GM04503 (cell line): ENCODE measurements at places on chromosomes 5 and 9.

- DNase-seq, result no peak
Observed at GRCh38 chr5:62256161-62257019, 49.6 kb upstream of the KIF2A start.

DNA sequence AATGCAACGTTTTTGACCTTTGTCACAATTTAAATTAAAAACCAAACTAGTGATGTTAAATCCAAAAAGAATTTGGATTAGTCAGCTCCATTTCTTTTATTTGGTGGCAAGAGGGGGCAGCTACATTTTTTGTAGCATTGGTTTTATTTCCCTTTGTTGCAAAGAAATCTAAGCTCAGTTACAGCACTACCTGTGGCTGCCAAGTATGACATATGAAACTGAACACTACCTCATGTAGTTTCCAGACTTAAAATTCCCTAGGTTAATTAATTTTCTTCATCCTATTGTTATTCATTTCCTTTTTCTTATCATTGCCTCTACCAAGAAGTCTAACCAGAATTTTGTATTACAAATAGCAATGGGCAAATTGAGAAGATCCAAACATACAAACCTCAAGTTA lies 393.5 kb downstream of the BRINP1 start:
- no peak for DNase-seq

- DNase-seq, result no peak
Observed at GRCh38 chr9:116605904-116606341, 81.2 kb upstream of the TRIM32 start.

- no peak for DNase-seq
Observed at GRCh38 chr9:134914501-134914834, 3.2 kb downstream of the FCN1 start.

DNA sequence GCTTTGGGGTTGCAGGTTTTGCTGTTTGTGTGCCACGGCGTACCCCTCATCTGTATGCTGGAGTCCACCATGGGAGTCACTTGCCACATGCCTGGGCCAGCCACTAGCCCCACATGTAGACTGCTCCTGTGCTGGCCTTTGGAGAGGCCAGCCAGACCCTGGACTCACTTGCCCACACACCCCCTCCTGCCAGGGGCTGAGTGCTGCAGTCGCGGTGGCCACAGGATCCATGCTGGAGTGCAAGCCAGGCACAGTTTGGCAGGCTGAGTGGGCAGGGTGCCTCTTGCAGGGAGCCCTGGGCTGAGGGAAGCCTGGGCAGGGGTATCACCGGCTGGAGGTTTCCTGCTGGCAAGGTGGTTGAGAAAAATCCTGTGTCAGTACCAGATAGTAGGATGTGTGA lies 25.6 kb upstream of the GCNT1 start:
- DNase-seq, result no peak

DNA sequence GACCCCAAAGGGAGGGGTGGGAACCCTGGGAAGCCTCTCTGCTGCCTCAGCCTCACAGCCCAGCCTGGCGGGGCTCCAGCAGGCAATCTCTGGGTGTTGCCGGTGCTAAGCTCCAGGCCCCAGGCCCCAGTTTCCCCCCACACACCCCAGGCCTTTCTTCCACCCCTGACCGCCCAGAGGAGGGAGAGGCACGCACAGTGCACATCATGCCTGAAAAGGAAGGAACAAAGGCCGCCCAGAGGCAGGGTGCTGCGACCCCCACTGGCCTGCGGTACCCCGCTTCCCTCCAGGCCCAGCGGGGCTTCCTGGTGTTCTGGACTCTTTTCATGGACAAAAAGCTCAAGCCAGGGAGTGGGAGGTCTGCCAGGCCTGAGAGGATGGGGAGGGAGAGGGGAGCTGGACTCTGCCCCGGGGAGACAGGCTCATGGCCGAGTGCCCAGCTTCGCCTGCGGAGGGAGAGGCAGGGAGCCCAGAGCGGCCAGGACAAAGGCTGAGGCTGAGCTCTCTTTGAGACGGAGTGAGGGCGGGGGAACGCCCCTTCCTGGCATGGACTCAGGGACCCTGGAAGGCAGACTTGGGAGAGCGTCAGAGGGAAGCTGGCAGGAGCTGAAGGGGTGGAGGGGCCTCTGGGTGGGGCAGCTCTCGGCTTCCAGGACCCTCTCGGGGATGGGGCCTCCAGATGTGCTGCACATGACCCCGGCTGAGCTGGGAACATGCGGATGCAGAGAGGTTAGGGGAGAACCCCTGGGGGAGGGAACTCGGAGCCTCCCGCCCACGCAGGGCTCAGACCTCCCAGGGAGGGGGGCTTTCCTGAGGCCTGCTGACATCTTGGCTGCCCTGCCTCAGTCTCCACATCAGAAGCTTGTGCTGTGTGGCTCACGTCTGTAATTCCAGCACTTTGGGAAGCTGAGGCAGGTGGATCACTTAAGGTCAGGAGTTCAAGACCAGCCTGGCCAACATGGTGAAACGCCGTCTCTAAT lies 1.8 kb upstream of the ENTPD2 start:
- no peak for DNase-seq

- no peak for DNase-seq
Observed at GRCh38 chr5:8033261-8033660, 164.3 kb downstream of the MTRR start.

DNA sequence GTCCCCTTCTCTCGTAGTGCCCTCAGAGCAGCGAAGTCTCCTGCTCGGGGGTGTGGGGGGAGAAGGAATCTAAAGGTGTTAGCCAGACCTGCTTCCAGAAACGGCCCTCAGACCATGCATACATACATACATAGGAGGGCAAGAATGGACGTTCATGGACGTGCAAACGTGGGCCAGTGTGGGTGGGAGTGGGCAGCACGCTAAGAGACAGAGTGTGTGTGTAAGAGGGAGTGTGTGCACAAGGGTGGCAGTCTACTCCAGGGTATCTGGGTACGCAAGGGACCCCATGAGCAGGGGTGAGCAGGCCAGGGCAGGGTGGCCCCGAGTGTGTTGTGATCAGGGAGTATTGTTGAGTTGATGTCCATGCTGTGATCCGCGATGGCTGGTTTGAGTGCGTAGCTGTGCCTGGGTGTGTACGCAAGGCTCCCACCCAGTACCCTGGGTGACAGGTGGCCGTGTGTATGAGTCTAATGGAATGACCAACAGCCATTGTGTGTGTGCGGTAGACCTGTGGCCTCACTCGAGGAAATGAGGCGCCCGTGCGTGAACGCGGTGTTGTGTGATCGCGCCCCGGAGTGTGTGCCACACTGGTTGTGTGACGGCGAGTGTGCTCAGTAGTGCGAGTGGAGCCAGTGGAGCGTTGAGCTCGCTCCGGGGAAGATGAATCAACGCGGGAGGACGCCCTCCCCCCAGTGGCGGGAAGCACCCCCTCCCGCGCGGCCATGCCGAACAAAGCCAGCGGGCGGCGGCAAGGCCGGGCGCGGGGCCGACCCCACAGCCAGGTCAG lies 826 bp downstream of the GPRIN1 start:
- no peak for DNase-seq

DNA sequence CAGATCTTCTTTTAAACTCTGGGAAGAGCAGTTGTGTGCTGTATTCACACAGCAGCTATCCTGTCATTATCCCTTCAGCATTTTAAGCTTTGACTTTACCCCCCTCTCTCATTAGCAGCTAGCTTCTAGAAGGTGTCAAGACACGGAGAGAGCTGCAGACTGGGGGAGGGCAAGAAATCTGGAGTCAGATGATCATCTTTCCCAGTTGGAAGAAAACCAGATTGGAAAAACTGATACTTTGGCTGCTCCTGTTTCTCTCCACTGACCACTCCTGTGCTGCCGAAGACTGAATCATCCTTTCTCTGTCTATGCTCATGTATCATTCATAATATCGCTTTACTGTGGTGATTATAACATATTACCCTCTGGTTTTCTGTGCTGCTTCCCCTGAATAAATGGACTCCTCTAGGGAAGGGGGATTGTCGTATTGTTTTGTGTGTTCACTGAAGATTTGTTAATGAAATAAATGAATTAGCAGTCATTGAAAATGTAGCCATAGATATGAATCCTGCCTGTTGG lies 75.1 kb downstream of the SH3GL2 start:
- DNase-seq, result no peak

DNA sequence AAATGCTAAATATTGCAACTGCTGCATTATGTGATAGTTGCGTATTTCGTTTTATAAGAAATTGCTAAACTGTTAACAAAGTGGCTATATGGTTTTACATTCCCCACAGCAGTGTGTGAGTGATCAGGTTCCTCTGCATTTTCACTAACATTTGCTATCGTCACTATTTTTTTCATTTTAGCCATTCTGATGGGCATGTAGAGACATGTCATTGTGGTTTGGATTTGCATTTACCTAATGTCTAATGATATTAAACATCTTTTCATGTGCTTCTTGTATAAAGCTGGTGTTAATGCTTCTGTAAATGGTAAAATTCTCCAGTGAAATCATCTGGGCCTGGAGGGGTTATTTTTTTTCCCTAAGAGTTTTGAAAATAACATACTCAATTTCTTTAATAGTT lies 61.6 kb downstream of the ERCC6L2 start:
- no peak for DNase-seq

GRCh38 chr5:42691413-42691937 lies 65.1 kb upstream of the CCDC152 start:
- DNase-seq, result no peak

DNA sequence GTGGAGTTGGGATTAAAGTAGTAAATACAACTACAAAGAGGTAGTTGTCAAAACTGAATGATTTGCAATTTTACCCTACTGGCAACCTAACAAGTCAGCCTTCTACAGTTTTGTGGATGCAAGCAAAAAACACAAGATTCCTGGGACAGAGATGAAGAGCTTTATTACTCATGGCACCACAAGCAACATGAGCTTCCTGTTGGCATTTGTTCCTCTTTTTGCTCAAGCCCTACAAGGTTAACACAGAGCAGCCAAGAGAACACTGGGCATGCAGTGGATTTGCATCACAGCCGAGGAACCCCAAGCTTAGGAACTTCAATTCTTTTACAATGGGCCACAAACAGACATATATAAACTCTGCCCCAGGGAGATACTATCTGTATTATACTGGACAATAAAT lies 28.8 kb upstream of the DMAC1 start:
- no peak for DNase-seq

- no peak for DNase-seq
Observed at GRCh38 chr5:118778941-118779340, 209.4 kb downstream of the DTWD2 start.

DNA sequence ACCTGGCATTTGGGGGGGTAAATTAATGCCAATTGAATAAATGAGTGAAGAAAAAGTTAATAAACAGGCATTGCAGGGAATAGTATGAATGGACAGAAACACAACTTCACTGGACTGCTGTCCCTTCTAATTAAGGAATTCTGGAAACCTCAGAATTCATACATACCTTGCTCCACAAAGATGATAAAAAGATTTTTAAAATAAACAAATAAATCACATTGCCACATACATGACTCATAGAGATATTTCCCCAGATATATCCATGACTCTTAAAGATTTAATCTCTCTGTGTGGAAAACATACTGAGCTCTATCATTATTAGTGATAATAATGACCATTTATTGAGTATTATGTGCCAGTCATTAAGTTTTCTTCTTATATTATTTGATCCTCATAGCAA lies 469.0 kb upstream of the MEF2C start:
- DNase-seq, result no peak

- no peak for DNase-seq
Observed at GRCh38 chr5:176906126-176906525, 7.0 kb upstream of the HK3 start.

- DNase-seq, result no peak
Observed at GRCh38 chr5:171092194-171092593, 216.9 kb upstream of the TLX3 start.

GRCh38 chr5:129903466-129904101 lies 681 bp upstream of the CHSY3 start:
- DNase-seq, result no peak

- DNase-seq, result no peak
Observed at GRCh38 chr5:65391591-65391990, 90.1 kb downstream of the ADAMTS6 start.
